Glutamatergic neuron (in vitro differentiated cells): ENCODE measurements at places on chromosomes 3 and 15. TPM values are rescaled to one million over a fixed set of nuclear protein-coding genes. Genes with fewer than 3 reads are reported as not detected.

GRCh38 chr3:156461889-156462288, 93.0 kb downstream of the SSR3 start:
- DNase-seq = no peak

DNA sequence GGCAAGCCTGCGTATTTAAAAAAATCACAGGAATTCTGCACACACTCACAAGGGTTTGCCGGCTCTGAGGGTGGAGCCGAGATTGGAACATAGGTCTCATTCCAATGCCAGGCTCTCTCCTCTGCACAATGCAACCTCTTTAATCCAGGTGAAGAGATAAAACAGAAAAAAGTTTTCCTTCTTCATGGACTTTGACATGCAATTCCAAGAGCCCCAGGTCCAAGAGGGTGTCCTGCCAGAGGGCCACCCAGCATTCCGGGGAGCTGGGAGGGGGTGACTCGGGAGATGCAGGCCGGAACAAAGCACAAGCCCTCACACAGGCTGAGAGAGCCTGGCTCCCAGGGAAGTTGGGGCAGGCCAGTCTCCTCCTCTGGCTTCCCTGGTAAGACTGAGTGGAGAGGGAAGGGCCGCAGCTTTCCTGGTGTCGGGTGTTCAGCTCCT, 6.7 kb upstream of the SLC12A8 start:
- DNase-seq = no peak

DNA sequence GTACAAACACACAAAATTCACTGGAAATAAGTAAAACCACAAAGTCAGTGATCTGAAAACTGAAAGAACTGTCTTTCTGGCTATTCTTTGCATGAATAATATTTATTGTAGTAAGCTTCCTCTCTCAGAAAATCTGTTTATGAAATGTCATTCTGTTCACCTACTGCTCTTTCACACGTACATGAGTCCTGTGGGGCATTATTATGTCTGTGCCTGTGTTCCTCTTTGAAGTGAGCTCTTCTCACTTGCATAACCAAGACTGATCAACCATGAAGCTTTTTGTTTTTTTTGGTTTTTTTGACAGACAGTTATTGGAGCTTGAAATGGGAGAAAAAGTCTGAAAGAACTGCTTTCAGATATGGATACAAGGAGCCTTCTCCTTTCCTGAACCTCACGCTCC, 195.8 kb downstream of the PLCH1 start:
- no peak for DNase-seq

- no peak for DNase-seq
These were observed 211.1 kb downstream of the SLC9A9 start for GRCh38 chr3:143637133-143637532.

GRCh38 chr3:167361306-167361705, 18.8 kb downstream of the ZBBX start:
- no peak for DNase-seq

- no peak for DNase-seq
These were observed 48.8 kb downstream of the GLB1 start for GRCh38 chr3:33047842-33048834.

GRCh38 chr15:27855137-27855536, 244.0 kb downstream of the OCA2 start:
- no peak for DNase-seq

- no peak for DNase-seq
These were observed 609.0 kb upstream of the CFAP20DC start for GRCh38 chr3:59658866-59659265.

DNA sequence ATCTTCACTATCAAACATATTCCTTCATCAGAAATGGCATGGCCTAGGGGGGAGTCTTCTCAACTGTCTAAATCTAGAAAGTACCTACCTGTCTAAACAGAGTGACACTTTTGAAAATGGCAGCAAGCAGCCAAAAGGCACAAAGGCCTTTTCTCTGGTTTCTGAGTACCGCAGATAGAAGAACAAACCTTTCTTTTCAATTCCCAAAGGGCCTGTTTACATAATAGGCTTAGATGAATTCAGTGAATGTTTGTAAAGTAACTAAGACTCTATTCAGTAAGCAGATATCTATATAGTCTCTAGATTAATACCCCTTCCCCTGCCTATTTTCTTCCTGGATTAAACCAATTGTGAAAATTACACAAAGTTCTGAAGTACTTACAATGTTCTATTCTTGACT, 7.1 kb downstream of the MYEF2 start:
- no peak for DNase-seq

- no peak for DNase-seq
These were observed 1239.2 kb downstream of the NSUN3 start for GRCh38 chr3:95302044-95302443.

GRCh38 chr3:86996261-86996955, 5.5 kb upstream of the VGLL3 start:
- DNase-seq = no peak

DNA sequence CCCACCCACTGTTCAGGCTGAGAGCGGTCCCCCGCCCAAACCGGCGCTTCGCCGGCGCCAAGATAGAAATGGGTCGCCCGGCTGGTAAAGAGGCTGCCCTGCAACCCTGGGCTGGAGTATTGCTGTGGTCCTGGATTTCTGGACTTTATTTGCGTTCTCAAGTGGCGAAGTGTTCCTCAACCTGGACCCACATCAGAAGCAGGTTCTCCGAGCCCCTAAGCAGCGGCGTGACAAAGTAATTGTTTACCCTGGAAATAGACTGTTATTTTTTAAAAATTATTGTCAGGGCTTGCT, 481 bp upstream of the DYNC1LI1 start:
- no peak for DNase-seq

GRCh38 chr15:23913081-23913480, 226.0 kb upstream of the NDN start:
- DNase-seq = no peak

- no peak for DNase-seq
These were observed 73.4 kb downstream of the SMAD6 start for GRCh38 chr15:66775127-66776105.

GRCh38 chr15:91866371-91866905, 12.9 kb downstream of the SLCO3A1 start:
- DNase-seq = no peak

GRCh38 chr3:126381966-126382365, 12.7 kb upstream of the CFAP100 start:
- DNase-seq = no peak

DNA sequence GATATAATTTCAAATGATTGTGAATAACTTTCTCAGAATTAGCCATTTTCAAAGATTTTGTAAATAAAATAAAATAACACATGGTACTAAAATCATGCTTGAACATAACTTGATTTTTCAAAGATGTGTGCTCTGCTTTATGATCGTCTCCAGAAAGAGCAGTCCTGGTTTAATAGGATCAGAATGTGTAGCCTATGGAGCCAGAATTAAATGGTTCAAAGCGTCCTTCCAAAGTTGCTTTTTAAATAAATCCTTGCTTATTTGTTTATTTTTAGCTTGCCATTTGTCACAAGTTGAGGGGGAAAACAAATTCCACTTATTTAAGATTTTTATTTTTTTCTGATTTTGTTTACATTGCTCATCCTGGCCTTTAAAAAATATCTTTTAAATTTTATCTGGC, 123.7 kb upstream of the SPRED1 start:
- no peak for DNase-seq

The SENP7 gene
- total RNA-seq = 112 TPM

The FBXO45 gene
- total RNA-seq = 15.6 TPM

The PPP1R14D gene
- not detected for total RNA-seq

The EFCAB12 gene
- 0.61 TPM for total RNA-seq

The NLGN1 gene
- total RNA-seq = 50.2 TPM

The MUSTN1 gene
- 3.5 TPM for total RNA-seq

The SLC27A2 gene
- not detected for total RNA-seq

The LMOD3 gene
- not detected for total RNA-seq

The THSD4 gene
- 12.3 TPM for total RNA-seq

The HIGD2B gene
- not detected for total RNA-seq

The CNTN4 gene
- total RNA-seq = 23.0 TPM

The MYNN gene
- total RNA-seq = 13.9 TPM
